T-helper 1 cell treated with Interleukin-12 subunit alpha and Interleukin-12 subunit beta and Interleukin-4 antibody, amounts not matched to agents 30 ng/mL and 1 ng/mL, for 36 hours (primary cell): ENCODE measurements at places on chromosomes 5 and 9. TPM values are rescaled to one million over a fixed set of nuclear protein-coding genes. Genes with fewer than 3 reads are reported as not detected.

Gene RASEF
- not detected in 2 replicates for total RNA-seq

Gene EIF4E1B
- not detected in 2 replicates for total RNA-seq

Gene GABRP
- not detected in 2 replicates for total RNA-seq

Gene FOXD4L4
- total RNA-seq, result 0.20 TPM in 1 of 2 replicates, not detected in the other

Gene KYAT1
- 13.9 and 14.9 TPM in 2 replicates for total RNA-seq

Gene OR13C8
- not detected in 2 replicates for total RNA-seq

Gene PHF24
- total RNA-seq, result not detected in 2 replicates

Gene STK32A
- not detected in 2 replicates for total RNA-seq

Gene LHX3
- not detected in 2 replicates for total RNA-seq

Gene MEIKIN
- total RNA-seq, result not detected in 2 replicates

Gene SLC44A1
- 7.7 and 8.7 TPM in 2 replicates for total RNA-seq

Gene INSYN2B
- total RNA-seq, result not detected in 2 replicates

Gene OSMR
- total RNA-seq, result 0.17 and 0.25 TPM in 2 replicates

Gene WNT8A
- total RNA-seq, result not detected in 2 replicates

Gene NUTM2F
- total RNA-seq, result not detected in 2 replicates

Gene APBA1
- total RNA-seq, result 12.8 and 14.9 TPM in 2 replicates

Gene C9
- not detected in 2 replicates for total RNA-seq

Gene CDO1
- total RNA-seq, result 0.46 and 0.61 TPM in 2 replicates

Gene CCDC152
- 2.5 and 3.4 TPM in 2 replicates for total RNA-seq

Gene TRIM7
- total RNA-seq, result 0.32 and 0.56 TPM in 2 replicates

Gene ITGA1
- total RNA-seq, result 8.3 and 11.3 TPM in 2 replicates

Gene FRRS1L
- total RNA-seq, result not detected in 2 replicates

Gene CDH10
- total RNA-seq, result not detected in 2 replicates

Gene EGFLAM
- not detected in 2 replicates for total RNA-seq

Gene CCNO
- total RNA-seq, result not detected in 2 replicates

Gene AJM1
- 8.1 and 8.8 TPM in 2 replicates for total RNA-seq

Gene SMIM27
- total RNA-seq, result 10.3 and 11.7 TPM in 2 replicates

Gene CER1
- total RNA-seq, result not detected in 2 replicates

Gene NPM1
- 1,137 and 1,138 TPM in 2 replicates for total RNA-seq

Gene SLC31A1
- 9.4 and 9.5 TPM in 2 replicates for total RNA-seq

Gene CDH18
- not detected in 2 replicates for total RNA-seq
